Hematopoietic multipotent progenitor cell (in vitro differentiated cells): ENCODE measurements at places on chromosomes 2 and 18. TPM values are rescaled to one million over a fixed set of nuclear protein-coding genes. Genes with fewer than 3 reads are reported as not detected.

The SP140 gene
- total RNA-seq = 1.3 TPM

The SCYGR4 gene
- not detected for total RNA-seq

The MRO gene
- not detected for total RNA-seq

The GATA6 gene
- total RNA-seq = not detected

The MFSD6 gene
- 50.1 TPM for total RNA-seq

The MEP1B gene
- total RNA-seq = not detected
